ENCODE measurements at places on chromosomes 6 and 20.

DNA sequence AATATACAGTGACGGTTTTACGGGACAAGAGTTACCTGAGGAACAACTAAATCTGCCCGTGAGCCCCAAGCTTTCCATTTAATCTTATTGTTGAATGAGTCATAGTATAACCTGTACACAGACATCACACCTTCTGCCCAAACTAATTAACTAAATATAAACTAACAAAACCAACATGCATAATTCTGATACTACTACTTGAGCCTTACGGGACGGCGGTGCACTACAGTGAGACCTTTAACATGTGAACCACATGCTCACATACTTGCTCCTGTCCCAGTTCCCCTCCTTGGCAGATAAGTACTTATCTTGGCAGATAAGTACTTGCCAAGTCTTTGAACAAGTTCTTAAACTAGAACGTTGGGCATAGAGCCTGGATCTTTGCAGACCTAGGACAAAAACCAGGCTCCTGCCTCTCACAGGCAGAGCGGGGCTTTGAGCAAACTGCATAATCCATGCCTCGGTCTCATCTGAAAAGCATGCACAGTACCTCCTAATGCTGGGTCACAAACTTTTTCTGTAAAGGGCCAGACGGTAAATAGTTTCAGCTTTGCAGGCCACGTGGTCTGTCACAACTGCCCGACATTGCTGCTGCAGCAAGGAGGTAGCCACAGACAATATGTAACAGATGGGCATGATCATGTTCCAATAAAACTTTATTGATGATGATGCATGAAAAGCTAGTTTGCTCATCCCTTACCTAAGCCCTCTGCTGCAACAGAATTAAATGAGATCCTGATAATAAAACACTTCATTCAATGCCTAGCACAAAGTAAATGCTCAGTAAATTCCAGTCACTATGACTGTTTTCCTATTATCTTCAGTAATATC lies 23.0 kb downstream of the ZNF217 start:
- DNase-seq: no peak

GRCh38 chr6:166023273-166023989 lies 144.2 kb downstream of the TBXT start:
- DNase-seq: no peak

DNA sequence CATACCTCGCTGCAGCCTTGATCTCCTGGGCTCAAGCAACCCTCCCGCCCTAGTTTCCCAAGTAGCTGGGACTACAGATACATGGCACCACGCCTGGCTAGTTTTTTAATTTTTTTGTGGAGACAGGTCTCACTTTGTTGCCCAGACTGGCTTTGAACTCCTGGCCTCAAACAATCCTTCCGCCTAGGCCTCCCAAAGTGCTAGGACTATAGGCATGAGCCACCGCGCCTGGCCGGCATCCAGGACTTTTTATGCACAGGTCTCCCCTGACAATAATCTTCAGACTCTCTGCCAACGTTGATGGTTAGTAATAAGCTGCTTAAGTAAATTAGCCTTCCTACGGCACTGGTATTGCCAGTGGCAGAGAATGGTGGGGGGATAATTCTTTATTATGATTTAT lies 110.5 kb upstream of the MTHFD1L start:
- no peak for DNase-seq

DNA sequence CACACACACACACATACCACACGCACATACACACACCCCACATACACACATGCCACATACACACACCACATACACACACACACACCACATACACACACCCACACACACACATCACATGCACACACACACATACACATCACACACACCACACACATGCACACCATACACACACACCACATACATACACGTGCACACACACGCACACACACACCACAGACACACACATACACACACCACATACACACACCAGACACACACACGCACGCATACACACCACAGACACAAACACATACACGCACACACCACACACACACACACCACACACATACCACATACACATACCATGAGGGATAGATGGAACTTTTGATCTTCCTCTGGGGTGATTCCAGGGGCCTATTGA lies 90.2 kb downstream of the DLGAP4 start:
- no peak for DNase-seq

DNA sequence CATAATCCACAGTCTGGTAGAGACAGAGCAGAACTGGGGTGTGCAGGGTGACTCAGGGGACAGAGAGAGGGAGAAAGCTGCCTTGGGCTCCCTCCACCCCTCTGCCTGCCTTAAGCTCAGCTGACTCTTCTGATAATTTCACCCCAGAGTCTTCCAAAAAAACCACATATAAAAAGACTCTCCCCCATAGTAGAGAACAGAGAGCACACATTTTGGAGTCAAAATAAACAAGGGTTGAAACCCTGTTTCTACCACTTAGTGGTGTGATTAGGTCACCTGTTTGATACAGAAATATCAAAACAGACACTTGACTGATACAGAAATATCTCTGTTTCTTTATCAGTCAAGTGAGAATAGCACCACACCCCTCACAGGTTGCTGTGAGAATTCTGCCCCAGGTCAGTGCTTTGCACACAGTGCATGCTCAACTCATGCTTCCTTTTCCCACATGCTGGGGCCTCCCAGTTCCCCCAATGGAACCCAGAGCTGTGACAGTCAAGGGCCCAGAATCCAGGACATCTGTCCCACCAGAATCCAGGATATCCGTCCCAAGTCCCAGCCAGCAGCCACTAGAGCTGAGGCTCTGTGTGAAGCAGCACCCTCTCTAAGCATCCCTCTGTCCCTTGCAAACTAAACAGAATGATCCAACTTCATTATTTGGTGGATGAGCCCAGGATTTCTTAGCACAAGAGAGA lies 1.2 kb downstream of the TREML2 start:
- DNase-seq: peak; percentile 68

DNA sequence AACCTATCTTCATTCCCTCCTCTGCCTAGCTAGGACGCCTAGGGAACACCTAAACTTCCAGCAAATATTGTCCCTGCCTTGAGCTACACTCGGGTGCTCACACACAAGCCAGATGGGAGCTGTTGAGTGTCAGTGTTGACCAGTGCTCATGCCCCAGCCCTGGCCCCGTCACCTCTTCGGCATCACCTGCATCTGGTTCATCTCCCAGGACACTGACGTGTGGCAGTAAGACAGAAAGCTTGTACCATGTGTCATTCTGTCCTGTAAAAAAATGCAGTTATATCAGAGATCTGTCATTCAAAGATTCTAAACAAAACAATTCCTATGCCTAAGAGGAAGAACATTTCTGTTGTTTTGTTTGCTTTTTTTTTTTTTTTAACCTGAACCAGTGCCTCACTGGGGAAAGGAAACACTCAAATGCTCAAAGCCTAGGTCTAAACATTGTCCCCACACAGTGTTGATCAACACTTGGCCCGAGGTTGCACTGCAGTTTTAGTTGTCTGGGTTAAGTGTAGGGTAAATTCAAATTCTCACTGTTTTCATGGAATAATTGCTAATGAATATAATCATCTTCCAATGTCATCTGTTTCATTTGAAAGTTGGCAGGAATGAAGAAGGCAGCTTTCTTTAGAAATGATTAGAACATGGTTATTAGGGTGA lies 102.7 kb upstream of the SASH1 start:
- DNase-seq: no peak

GRCh38 chr6:54431466-54431865 lies 123.2 kb downstream of the TINAG start:
- DNase-seq: no peak

- no peak for DNase-seq
Observed at GRCh38 chr20:35572838-35573237, 31.0 kb downstream of the ERGIC3 start.

DNA sequence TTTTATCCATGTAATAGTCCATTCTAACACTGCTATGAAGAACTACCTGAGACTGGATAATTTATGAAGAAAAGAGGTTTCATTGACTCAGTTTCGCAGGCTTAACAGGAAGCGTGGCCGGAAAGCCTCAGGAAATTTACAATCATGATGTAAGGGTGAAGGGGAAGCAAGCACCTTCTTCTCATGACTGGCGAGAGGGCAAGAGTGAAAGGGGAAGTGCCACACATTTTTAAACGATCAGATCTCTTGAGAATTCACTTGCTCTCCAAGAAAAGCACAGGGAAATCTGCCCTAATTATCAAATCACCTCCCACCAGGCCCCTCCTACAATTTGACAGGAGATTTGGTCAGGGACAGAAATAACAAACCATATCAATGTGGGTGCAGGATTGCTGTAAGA lies 859.7 kb downstream of the EPHA7 start:
- no peak for DNase-seq
